Activated CD4-positive, alpha-beta T cell treated with anti-CD3 and anti-CD28 coated beads, Interleukin-2, amount 10 ng/mL, durations not matched to agents 24 days and 14 days (primary cell): ENCODE measurements at places on chromosomes 5 and 9. TPM values are rescaled to one million over a fixed set of nuclear protein-coding genes. Genes with fewer than 3 reads are reported as not detected.

DNA sequence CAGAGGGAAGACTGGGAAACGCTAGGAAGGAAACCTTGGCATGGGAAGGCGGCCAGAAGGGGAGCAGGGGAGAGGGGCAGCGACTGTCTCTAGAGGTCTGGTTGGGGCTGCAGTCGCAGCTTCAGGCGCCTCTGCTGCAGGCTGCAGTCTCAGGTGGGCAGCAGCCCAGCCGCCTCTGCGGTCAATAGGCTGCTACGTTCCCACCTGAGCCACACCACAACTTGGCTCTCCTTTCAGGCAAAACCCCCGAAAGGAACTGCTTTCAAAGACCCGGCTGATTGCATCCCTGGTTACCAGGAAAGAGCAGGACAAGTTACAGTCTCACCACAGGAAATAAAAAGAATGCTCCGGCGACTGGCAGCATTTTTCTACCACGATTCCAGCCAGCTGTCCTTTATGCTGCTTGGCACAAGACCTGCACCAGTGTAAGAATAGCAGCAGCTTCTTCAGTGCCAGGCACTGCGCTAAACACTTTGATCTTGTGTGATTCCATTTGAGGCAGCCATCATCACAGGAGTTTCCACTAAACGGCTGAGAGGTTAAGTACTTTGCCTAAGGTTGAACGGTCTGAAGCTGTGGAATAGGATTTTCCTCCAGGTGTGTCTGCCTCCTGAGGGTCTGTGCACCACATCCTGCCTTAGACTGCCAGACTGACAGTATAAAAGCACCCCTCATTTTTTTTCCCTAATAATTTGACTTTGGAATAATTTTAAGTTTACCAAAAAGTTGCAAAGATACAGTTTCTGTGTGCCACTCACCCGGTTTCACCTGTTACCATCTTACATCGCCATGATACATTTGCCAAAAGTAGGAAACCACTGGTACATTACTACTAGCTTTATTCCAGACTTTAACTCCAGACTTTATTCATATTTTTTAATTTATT is 7.5 kb downstream of the RPS14 start:
- no peak for DNase-seq
- peaks cover 12% of the 10 kb centered on the region for H3K4me1 ChIP-seq
- H3K27me3 ChIP-seq, result no peaks in the 10 kb centered on the region
- H3K36me3 ChIP-seq, result peaks cover 41% of the 10 kb centered on the region
- no peak overlapping the region for H3K27ac ChIP-seq

DNA sequence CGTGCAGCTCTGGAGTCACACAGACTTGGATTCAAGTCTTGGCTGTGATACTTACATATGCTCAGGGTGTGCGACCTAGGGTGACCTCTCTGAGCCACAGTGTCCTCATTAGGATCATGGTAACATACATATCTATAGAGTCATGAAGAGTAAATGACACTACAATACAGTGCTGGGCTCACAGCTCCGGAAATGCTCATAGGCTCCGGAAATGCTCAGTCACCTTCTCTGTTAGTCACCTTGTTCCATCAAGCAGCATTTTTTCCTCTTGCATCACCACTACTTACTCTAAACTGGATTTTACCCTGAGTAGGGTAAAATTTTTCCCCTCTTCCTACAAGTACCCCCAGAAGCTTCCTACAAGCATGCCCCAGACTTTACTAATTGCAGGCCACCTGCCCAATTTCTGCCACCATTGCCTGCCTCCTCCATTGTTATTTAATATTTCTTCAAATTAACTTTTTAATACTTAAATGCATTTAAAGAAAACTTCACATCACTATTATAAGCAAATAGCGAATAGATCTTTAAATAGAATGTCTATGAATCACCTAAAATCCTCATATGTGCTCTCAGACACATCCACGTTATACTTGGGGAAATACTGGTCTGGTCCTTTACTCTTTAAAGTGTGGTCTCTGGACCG is 147.6 kb upstream of the SPRY4 start:
- peak overlapping the region; percentile 4 for H3K4me3 ChIP-seq
- peak; percentile 72 for DNase-seq
- H3K27me3 ChIP-seq, result no peaks in the 10 kb centered on the region
- H3K36me3 ChIP-seq, result no peaks in the 10 kb centered on the region
- peak overlapping the region; percentile 70 for H3K27ac ChIP-seq

- no peak overlapping the region for H3K27ac ChIP-seq
- H3K4me3 ChIP-seq, result no peak overlapping the region
- no peak for DNase-seq
- no peaks in the 10 kb centered on the region for H3K4me1 ChIP-seq
Observed at GRCh38 chr5:23014266-23014665, 161.1 kb upstream of the CDH12 start.

GRCh38 chr5:52579391-52579790 is 208.3 kb upstream of the ITGA1 start:
- H3K36me3 ChIP-seq, result no peaks in the 10 kb centered on the region
- H3K27me3 ChIP-seq, result peaks cover 2% of the 10 kb centered on the region
- DNase-seq, result no peak
- no peak overlapping the region for H3K27ac ChIP-seq
- H3K4me1 ChIP-seq, result no peaks in the 10 kb centered on the region

Gene SPARC
- not detected in 2 replicates for total RNA-seq

Gene OGN
- total RNA-seq, result not detected in 2 replicates

DNA sequence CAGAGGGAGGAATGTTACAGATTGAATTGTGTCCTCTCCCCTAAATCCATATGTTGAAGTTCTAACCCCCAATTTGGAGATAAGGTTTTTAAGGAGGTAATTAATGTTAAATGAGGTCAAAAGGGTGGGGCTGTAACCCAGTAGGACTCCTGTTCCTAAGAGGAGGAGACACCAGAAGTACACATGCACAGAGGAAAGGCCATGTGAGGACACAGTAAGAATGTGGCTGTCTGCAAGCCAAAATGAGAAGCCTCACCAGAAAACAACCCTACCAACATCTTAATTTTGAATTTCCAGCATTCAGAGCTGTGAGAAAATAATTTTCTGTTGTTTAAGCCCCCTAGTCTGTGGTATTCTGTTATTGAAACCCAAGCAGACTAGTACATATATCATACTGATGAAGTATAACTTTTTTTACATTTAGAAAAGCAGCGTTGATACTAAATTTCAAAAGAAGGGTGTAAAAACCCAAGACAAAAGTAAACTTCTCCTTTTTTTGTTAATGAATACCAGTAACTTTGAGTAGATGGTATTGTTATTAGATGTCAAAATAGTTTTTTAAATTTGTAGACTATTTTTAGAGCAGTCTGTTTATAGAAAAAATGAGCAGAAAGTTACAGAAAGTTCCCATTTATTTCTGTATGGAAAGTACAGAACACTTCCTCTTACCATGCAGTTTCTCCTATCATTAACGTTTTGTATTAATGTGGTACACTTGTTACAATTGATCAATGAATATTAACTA is 25.1 kb downstream of the RNF180 start:
- H3K27ac ChIP-seq, result no peak overlapping the region
- no peak overlapping the region for H3K4me3 ChIP-seq
- H3K36me3 ChIP-seq, result no peaks in the 10 kb centered on the region
- no peak for DNase-seq
- no peaks in the 10 kb centered on the region for H3K27me3 ChIP-seq
- no peaks in the 10 kb centered on the region for H3K4me1 ChIP-seq

Gene CA9
- total RNA-seq, result 0.52 and 0.82 TPM in 2 replicates

DNA sequence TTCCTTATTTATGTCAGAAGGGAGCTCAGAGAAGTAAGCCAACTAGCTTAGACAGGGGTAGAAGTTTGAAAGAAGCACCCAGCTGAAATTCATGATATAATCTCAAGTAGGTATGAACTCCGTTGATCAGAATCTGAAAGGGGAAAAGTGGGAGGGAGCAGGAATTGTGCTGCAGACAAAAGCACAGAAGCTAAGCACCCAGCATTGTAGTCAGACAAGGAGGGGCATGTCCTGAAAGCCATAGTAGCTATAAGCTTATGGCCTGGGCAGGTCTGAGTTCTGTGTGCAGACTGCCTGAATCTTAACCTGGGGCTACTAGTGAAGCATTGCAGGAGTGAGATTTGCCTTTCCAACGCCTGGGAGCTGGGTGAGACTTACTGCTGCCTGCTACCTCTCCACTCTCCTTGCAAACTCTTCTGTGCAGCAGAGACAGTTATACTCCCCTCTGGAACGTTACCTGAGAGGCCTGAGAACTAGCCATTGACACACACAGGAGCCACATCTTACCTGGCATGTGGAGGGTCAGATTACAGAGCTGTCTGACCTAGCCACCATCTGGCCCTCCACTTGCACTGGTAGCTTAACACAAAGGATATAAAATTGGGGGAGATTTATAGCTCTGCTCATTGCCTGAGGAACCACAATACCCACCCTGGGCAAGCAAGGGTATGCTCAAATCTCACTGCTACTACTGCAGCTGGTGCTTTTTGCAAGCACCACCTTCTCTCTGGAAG is 9.8 kb upstream of the CYLC2 start:
- H3K36me3 ChIP-seq, result no peaks in the 10 kb centered on the region
- no peak overlapping the region for H3K4me3 ChIP-seq
- DNase-seq, result no peak
- H3K4me1 ChIP-seq, result no peaks in the 10 kb centered on the region

DNA sequence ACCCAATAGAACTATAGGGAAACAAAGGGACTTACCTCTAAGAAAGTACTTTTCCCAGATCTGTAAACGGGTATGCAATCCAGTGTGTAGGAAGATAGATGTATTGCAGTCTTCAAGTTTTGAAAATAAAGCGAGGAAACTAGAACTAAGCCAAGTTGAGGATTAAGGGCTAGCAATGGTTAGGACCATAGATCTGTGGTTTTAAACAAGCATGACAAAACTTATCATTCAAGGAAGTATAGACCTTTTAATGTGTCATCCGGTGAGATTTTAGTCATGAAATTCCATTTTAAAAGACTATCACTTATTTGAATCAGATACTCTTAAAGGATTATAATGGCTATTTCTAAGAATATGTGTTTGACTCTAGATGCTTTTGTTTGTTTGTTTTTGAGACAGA is 20.5 kb downstream of the CD274 start:
- peak overlapping the region; percentile 27 for H3K27ac ChIP-seq
- H3K4me3 ChIP-seq, result no peak overlapping the region
- peaks cover 59% of the 10 kb centered on the region for H3K36me3 ChIP-seq
- DNase-seq, result no peak
- H3K27me3 ChIP-seq, result no peaks in the 10 kb centered on the region

Gene FOXD4L6
- total RNA-seq, result not detected in 2 replicates

- no peaks in the 10 kb centered on the region for H3K27me3 ChIP-seq
- DNase-seq, result no peak
- H3K4me3 ChIP-seq, result no peak overlapping the region
- peaks cover 19% of the 10 kb centered on the region for H3K4me1 ChIP-seq
- H3K27ac ChIP-seq, result no peak overlapping the region
Observed at GRCh38 chr5:173880306-173880985, 7.7 kb upstream of the CPEB4 start.

Gene FOXD4
- not detected in 2 replicates for total RNA-seq

DNA sequence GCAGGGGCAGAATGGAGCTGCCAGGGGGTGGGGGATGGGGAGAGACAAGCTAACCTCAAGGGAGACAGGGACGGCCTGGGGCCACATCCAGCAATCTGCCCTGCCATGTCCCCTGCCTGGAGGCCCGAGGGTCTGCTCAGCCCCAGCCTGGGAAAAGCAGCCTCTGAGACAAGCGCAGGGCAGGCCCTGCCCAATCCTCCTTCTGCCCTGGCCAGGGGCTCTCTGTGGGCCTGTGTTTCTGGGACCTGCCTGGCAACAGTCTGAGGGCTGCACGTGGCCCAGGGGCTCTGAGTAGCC is 13.9 kb upstream of the QSOX2 start:
- H3K27ac ChIP-seq, result no peak overlapping the region
- H3K4me1 ChIP-seq, result no peaks in the 10 kb centered on the region
- no peaks in the 10 kb centered on the region for H3K27me3 ChIP-seq
- DNase-seq, result no peak

DNA sequence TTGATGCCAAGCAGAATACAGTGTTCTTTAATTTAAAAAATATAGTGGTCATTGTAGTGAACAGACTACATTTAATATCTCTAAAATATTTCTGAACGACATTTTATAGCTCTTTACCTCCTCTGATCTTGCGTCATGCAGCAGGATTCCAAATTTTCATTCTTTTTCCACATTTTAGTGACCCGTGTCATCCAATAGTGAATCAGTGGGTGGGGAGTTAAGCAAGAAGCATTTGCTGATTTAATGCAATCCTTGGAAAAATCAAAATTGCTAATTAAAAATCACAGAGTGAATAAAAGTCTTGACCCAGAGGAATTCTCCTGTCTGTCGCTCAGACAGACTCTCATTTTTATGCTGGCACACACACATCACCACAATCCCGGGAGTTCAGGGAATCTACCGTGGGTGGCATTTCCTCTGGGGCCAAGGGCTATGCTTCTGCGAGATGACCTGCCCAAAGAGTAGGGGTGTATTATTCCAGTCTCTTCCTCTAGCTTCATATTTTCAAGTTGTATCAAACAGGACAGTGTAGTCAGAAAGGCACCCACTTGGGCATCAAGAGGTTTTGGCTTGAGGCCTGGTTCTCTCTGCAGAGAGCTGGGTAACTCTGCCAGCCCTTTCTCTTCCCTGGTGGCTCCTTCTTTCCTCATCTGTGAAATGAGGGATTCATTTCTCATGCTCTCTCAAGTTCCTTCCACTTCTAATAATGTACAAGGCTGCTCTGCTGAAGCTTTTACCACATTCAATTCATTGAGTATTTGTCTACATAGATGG is 24.8 kb upstream of the OTP start:
- H3K4me3 ChIP-seq, result no peak overlapping the region
- DNase-seq, result no peak
- H3K36me3 ChIP-seq, result no peaks in the 10 kb centered on the region
- no peak overlapping the region for H3K27ac ChIP-seq
- H3K27me3 ChIP-seq, result peaks cover 8% of the 10 kb centered on the region

- peaks cover 5% of the 10 kb centered on the region for H3K4me1 ChIP-seq
- H3K36me3 ChIP-seq, result no peaks in the 10 kb centered on the region
- DNase-seq, result no peak
Observed at GRCh38 chr9:109735801-109736200, 44.2 kb upstream of the PALM2AKAP2 start.

Gene PSD2
- total RNA-seq, result not detected in 2 replicates

GRCh38 chr5:149901511-149901910 is 43.1 kb downstream of the PDE6A start:
- H3K27ac ChIP-seq, result no peak overlapping the region
- peaks cover 7% of the 10 kb centered on the region for H3K4me1 ChIP-seq
- H3K27me3 ChIP-seq, result peaks cover 2% of the 10 kb centered on the region
- DNase-seq, result no peak
- H3K4me3 ChIP-seq, result no peak overlapping the region

DNA sequence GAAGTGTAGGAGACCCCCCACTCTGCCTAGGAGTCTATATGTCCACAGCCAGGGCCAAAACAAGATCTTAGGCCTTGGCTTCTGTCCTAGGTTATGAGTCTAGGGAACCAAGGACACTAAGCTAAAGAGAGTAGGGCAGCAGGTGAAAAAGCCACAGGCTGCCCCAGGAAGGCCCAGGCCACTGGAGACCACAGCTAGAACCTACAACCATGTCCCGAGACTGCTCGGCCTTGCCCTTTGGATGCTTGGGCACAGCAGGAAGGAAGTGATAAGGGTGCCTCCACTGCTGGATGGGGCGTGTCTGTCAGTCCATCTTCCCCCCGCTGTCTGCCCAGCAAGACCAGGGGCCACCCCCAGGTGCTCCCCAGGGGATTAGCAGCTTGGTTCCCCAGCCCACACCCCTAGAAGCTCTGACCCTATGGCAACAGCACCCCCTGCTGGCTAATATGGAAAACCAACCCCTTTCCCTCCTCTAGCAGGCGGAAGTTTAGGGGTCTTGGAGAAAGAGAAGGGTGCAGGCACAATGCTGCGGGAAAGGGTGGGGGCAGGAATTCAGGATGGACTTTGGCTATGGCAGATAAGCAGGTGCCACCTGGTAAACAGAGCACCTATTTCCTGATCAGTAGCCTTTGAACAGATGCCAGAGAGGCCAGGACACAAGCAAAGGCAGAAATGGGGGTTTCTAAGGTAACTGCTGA is 10.5 kb upstream of the IRF1 start:
- H3K36me3 ChIP-seq, result no peaks in the 10 kb centered on the region
- peaks cover 43% of the 10 kb centered on the region for H3K4me1 ChIP-seq
